ENCODE measurements at places on chromosomes 6 and 20. TPM values are rescaled to one million over a fixed set of nuclear protein-coding genes. Genes with fewer than 3 reads are reported as not detected.

CPXM1 gene
- 35.5 TPM for total RNA-seq

MCHR2 gene
- not detected for total RNA-seq

ABCC10 gene
- 38.1 TPM for total RNA-seq

IL17F gene
- total RNA-seq = not detected

RPS10 gene
- total RNA-seq = 1,707 TPM

RAET1L gene
- not detected for total RNA-seq

MGME1 gene
- 11.1 TPM for total RNA-seq

COL21A1 gene
- total RNA-seq = 4.8 TPM

TCP11 gene
- total RNA-seq = 0.87 TPM

PTGIS gene
- 12.9 TPM for total RNA-seq

GPSM3 gene
- total RNA-seq = 5.1 TPM

FYN gene
- 13.7 TPM for total RNA-seq

Measured in prostate gland (tissue), 2 donors.